CD14-positive monocyte (primary cell): ENCODE measurements at places on chromosomes 2 and 18.

- no peak for DNase-seq
These were observed 6.5 kb downstream of the NFATC1 start for GRCh38 chr18:79402209-79402576.

DNA sequence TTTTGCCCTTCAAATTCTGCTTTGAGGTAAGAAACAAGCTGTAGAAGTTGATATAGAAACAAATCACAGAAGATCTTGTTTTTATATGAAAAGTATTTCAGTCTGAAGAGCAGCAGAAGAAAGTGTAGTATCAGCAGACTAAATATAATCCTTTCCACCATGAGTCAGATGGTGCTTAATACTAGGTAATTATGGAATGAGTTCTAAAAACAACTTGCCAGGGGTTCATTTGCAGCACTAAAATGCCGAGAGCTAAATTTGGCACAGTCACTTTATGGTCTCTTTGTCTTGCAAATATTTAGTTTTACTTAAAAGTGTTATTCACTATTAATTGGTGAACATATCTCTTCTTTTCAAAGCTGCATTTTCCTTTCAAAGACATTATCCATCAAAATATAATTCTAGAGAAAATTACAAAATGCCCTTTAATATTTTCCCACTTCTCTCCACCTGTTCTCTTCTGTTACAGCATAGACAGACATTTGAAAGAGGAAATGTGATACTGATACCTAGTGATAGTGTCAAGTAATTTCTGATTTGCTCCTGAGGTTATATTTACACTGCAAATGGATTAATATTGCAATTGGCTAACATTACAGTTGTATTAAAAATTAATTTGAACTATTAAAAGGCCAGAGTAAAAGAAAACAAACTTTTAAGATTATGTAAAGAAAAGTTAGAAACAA lies 5.3 kb downstream of the MYL1 start:
- no peak for DNase-seq

- DNase-seq, result no peak
These were observed 156.3 kb upstream of the SLC1A4 start for GRCh38 chr2:64832936-64833335.

- no peak for DNase-seq
These were observed 29.8 kb downstream of the CDC42EP3 start for GRCh38 chr2:37641582-37642171.

- DNase-seq, result no peak
These were observed at the start of gene LBX2 for GRCh38 chr2:74499267-74499939. LBX2 (minus strand) TSS chr2:74499603; CDS start chr2:74499537, 66 bp downstream.

- DNase-seq, result no peak
These were observed 193.3 kb upstream of the AGAP1 start for GRCh38 chr2:235300368-235301201.

DNA sequence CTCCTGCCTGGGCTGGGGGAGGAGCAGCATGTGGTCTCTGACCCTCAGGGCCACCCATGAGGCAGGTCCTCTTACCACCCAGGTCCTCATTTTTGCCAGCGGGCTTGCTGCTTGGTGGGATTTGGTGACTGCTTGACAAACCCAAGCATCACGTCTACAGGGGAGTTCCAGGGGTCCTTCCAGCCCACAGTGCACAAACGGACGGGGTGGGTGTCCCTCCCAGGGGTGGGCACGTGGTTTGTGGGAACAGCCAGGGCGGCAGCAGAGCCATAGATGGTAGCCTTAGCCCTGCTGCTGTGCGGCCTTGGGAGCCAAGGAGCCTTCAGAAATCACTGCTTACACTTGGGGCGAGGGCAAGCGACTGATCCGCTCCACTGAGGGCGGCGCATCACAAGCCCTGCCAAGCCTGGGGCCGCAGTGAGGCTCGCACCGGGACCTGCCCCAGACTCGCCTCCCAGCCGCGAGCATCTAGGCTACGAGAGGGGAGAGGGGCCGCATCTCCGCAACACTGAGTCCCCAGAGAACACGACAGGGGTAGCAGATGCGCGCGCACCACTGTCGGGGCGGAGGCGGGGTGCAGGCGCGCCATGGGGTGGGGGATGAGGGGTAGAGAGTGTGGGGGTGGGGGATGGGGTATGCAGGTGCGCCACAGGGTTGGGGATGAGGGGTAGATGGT lies 36.9 kb downstream of the SNED1 start:
- DNase-seq, result no peak

GRCh38 chr18:6682437-6683111 lies 46.9 kb upstream of the ARHGAP28 start:
- no peak for DNase-seq

- DNase-seq, result no peak
These were observed 42.8 kb downstream of the PMAIP1 start for GRCh38 chr18:59942601-59943000.

- peak; percentile 50 for DNase-seq
These were observed 2.8 kb upstream of the MXD1 start for GRCh38 chr2:69911985-69912563.

DNA sequence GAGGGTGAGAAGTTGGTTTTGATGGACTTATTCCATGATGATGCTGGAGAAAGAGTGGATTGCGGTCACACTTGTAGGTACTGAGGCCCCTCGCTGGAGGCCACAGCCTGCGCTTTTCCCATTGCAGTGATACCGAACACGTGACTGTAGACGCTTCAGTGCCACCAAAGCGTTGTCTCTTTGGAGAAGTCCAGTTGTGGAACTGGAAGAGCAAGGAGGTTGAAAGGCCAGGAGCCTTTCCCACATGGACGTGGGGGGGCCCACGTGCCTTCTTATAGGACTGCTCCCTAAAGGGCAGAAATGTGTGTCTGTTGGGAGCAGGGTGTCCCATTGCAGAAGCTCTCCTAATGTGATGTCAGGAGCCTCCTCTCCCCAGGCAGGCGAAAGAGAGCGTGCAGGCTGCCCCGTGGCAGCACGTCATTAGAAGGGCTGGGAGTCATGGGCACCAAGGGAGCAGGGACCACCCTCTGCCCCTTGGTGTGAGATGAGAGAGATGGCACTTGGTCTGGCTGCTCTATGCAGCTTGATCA lies 31.5 kb downstream of the LPIN1 start:
- no peak for DNase-seq

DNA sequence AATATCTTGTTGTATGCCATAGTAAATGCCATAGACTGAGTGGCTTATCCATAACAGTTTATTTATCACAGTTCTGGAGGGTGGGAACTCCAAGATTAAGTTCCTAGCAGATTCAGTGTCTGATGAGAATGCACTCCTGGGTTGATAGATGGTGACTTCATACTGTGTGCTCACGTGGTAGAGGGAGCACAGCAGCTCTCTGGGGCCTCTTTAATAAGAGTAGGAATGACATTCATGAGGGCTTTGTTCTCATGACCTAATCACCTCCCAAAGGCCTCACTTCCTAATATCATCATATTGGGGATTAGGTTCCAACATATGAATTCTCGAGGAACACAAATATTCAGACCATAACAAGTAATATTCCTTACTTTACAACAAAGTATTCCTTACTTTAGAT lies 98.1 kb upstream of the SH3BP4 start:
- DNase-seq, result no peak

DNA sequence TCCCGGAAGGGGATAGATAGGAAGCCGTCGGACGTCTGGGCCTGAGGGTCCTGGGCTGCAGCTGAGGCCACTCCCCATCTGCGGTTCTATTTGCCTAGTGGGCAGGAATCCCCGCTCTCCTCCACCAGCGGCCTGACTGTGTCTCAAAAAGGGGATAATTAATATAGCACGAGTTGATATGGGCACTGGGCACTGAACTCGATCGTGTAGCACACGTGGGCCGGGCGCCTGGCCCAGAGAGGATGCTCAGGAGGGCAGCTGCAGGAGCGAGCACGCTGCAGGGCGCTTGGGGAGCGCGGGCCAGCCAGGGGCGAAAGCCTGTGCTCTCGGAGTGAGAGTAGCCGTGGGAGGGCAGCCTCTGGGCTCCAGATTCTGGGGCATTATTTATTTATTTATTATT lies 8.8 kb upstream of the GBX2 start:
- DNase-seq, result no peak

GRCh38 chr2:223562078-223562477 lies 40.1 kb downstream of the SCG2 start:
- DNase-seq, result no peak

DNA sequence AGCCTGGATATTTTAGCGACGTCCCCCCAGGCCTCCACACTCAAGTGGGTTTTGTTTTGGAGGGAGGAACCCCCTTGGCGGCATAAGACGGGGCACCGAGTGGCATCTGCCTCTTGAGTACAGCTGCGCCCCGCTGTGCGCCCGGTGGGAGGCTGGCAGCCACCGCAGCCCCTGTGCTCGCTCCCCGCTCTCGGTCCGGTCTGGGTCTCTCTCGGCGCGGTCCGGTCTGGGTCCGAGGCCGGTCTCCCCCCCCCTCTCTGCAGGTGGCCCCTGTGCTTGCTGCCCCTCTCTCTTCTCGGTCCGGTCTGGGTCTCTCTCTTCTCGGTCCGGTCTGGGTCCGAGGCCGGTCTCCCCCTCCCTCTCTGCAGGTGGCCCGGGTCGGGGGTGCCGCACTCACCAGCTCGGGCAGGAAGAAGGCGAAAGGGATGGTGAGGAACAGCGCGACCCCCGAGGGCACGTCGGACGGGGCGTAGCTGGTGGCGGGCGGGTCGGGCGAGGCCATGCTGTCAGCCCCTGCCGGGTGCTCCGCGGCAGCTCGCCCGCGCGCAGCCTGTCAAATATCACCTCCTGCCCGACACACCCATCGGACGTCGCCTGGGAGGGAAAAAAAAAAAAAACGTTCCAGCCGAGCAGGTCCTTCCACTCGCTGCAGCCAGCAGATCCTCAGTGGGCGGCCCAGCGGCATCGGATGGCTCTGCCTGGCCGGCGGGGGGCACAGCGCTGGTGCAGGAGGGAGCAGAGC lies at the start of gene MALL:
Gene MALL, minus strand, starts transcription at position 532 of the 742 bp plus-strand sequence. Its CDS starts 30 bp downstream, at position 502.
- DNase-seq, result no peak

DNA sequence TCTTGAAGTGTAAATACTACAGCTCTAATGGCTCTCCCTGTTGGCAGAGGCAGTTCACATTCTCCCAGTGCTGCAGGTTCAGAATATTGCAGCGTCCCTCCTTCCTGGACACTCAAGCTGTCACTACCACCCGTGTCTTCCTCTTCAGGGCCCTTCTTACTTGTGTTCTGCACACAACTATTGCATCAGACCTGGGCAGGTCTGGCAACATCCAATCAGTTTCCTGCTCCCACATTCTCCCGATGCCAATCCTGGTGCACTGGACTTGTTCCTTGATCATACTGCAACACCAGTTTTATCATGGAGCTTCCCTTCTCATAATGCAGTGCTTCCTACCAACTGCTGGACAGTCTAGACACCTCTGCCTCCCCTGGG lies 161.5 kb downstream of the CAPN13 start:
- no peak for DNase-seq

DNA sequence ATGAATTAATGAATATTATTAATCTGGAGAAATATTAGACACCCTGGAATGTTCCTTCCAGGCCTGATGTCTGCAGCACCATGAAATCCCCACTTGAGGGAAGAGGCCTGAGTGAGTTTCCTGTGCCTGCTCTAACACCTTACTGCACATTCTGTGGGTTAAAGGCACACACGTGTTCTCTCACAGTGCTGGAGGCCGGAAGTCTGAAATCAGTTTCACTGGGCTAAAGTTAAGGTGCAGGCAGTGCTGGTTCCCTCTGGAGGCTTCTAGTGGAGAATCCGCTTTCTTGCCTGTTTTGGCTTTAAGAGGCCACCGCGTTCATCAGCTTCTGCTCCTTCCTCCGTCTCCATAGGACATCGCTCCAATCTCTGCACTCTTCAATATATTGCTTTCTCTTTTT lies 48.7 kb downstream of the ACKR3 start:
- DNase-seq, result no peak

- DNase-seq, result peak; percentile 71
These were observed 24.0 kb upstream of the CREB1 start for GRCh38 chr2:207505728-207506127.

GRCh38 chr18:46856973-46857372 lies 60.3 kb downstream of the PIAS2 start:
- no peak for DNase-seq

DNA sequence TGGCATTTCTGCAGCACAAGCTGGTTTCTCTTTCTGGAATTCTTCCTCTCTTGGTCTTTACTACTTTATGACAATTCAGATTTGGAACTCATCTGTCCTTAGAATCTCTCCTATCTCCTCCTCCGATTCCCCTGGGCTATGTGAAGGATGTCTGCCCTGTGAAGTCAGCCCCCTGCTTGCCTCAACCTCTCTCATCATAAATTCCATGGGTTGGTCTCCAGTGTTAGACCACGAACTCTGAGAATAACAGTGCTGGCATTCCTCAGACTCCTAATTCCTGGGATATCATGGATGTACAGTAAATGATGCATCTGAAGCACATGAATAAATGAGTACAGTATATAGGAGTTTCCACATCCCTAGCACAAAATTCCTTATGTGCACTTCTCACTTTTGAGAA lies 21.0 kb upstream of the CYRIA start:
- no peak for DNase-seq

DNA sequence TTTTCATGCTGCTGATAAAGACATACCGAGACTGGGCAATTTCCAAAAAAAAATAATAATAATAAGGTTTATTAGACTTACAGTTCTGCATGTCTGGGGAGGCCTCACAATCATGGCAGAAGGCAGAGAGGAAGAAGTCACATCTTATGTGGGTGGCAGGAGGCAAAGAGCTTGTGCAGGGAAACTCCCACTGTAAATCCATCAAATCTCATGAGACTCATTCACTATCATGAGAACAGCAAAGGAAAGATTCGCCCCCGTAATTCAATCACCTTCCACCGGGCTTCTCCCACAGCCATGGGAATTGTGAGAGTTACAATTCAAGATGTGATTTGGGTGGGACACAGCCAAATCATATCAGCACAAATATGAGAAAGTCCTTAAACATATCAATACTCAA lies 1314.8 kb downstream of the DPP10 start:
- DNase-seq, result no peak
